ENCODE measurements at places on chromosomes 12 and 14.
A peak's percentile ranks its signal among the peaks of the same experiment; 100 is the strongest.

GRCh38 chr14:99067141-99067920 lies 204.7 kb downstream of the BCL11B start:
- no peak for DNase-seq

DNA sequence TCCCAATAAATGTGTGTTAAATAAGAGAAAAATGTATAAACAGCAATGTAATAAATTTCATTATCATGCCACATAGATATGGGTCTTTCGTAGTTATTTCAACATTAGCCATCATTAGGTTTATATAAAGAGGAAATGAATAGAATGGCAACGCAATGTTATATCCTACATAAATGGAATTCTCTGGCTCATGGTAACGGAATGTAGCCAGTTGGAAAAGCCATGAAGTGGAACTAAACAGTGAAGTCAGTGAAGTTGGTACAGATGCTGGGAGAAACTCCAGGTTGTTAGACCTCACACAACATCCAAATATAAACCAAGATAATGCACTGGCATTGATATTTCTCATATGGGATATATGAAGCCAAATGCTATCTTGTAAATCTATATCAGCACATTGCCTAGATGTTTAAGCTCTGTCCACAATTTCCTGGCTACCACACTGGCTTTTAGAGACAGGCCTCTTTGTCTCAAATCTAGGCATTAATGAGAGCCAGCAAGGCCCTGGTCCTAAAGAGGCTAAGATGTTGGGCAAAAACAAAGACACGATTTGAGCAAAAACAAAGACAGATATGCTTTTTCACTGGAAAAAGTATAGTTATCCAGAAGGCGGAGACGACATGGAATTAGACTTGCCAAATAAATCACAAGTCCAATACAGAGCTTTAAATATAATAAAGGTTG lies 861.0 kb downstream of the RPS29 start:
- no peak for DNase-seq

DNA sequence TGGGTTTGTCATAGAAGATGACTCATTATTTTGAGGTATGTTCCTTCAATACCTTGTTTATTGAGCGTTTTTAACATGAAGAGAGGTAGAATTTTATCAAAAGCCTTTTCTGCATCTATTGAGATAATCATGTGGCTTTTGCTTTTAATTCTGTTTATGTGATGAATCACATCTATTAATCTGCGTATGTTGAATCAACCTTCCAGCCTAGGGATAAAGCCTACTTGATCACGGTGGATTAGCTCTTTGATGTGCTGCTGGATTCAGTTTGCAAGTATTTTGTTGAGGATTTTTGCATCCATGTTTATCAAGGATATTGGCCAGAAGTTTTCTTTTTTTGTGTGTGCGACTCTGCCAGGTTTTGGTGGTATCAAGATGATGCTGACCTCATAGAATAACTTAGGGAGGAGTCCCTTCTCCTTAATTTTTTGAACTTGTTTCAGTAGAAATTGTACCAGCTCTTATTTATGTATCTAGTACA lies 602.6 kb downstream of the SNAPC1 start:
- DNase-seq: no peak

DNA sequence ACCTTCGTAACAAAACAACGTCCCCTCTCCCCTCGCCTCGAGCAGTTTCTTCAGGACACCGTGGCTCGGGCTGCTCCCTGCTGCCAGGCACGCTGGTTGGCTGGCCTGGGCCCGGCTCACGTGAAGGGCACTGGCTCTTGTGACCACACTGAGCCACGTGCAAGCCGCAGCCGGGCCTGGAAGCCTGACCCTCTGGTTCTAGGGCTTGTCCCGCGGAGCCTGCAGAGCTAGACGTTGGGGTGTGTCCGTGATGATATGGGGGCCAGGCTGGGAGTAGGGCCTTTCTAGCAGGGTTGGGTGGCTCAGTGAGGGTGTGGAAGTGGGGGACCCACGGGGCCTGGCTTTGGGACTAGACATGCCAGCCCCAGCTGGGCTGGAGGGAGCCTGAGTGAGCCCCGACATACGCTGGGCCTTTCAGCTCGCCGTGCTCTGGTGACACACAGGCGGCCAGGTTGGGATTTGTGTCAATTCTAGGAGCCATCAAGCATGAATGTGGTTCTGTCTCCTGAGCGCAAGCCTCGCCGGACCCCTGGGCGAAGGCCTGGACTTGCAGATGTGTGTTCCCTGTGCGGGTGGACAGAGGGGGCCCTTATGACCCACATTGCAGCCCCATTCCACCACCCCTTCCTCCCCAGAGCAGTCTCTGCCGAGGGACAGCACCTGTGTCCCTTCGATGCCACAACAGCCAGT lies 13.6 kb upstream of the AMN start:
- no peak for DNase-seq

DNA sequence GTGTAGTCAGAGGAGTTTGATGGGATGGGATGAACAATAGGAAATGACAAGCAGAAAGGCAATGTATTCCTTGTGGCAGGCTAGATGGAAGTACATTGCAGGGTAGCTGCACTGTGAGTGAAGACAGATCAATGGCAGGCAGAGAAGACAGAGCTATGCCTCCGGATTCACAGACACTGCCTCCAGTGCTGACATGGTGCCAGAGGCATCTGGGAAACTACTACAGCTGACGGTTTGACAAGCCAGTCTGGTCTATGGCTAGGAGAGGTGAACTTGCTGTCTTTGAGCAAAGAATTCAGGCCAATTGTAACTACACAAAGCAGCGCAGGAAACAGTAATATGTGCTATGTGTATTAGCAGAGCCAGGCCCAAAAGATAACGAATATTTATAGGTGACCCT lies 193.5 kb downstream of the DIO2 start:
- no peak for DNase-seq

GRCh38 chr12:7989827-7990491 lies 42.6 kb upstream of the FOXJ2 start:
- DNase-seq: peak; percentile 35

GRCh38 chr12:92506891-92507290 lies 195.9 kb upstream of the PLEKHG7 start:
- DNase-seq: no peak

DNA sequence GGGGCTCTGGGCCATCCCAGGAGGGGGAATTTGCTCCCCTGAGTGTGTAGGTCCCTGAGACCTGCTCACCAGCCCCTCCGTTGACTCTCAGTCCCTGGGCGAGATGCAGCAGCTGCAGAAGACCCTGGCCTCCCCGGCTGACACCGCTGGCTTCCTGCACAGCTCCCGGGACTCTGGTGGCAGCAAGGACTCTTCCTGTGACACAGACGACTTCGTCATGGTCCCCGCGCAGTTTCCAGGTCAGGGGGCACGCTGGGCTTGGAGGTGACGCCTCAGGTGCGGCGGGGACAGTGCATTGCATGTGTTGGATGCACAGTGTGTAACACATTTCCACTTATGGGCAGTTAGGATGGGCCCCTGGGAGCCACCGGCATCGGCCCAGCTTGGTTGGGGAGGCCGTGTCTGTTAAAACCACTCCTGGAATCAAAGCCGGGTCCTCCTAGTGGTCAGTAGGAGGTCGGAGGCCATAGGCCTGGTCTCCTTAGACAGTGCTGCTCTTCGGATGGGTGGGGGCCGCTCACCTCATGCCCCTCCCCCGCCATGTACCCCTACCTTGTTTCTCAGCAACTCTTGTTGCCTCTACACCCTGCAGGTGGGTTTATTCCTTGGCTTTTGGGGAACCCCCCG lies 17.1 kb upstream of the PUS1 start:
- DNase-seq: no peak

DNA sequence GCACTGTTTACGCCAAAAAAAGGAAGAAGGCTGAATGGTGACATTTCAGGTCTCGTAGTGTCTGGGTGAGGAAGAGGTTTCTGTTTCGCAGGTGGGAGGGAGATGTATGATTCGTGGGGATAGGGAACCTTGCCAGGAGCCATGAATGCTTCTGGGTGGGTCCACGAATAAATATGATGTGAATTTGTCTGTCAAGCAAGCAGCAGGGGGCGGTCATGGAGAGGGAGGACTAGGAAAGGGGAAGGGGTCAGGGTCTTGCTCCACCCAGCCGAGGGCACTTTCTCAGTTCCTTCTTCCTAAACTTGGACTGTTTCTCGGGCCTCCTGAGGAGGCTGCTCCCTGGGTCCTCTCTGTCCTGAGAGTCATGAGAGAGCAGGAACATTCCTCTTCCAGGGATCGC lies 72.5 kb downstream of the LGMN start:
- no peak for DNase-seq

DNA sequence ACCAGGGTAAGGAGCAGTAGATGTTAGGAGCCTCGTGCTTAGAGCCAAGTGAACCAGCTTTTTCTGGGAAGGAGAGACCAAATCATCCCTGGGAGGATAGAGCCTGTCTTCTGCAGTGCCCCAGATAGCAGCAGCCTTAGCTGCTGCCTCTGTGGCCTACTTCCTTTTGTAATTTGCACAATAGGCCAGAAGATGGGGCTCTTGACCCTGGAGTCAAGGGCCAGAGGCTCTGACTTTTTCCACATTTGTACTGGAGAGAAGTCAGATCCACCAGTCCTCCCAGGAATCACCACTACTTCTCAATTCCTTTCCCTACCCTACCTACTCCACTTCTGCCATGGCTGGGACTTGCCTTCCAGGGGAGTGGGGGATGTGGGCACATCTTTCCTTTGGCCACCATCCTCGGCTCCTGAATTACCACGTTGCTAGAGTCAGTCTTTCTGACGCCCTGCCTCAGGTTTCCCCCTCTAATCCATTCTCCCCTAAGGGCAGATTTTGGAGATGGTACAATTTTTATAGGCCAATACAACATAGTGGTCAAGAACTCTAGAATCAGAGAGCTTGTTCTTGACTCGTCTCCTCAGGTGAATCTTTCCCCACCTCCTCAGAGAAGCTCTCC lies 3.3 kb upstream of the SLC4A8 start:
- DNase-seq: no peak

DNA sequence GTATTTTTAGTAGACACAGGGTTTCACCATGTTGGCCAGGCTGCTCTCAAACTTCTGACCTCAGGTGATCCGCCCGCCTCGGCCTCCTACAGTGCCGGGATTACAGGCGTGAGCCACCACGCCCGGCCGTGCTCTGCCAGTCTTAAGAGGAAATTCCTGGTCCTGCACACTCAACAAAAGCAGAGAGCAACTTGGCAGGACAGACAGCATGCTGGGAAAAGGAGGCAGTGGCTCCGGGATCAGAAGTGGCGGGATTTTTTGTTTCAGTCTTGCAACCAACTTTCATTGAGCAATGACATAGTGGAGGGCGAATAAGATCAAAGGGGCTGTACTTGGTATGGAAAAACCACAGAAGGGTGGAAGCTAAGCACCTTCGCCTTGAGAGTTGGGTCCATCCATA lies 2.1 kb downstream of the CKAP4 start:
- DNase-seq: no peak

GRCh38 chr12:45433441-45433868 lies 217.6 kb downstream of the ANO6 start:
- DNase-seq: no peak

- no peak for DNase-seq
Measured at GRCh38 chr12:79023261-79023660, 158.7 kb downstream of the SYT1 start.

DNA sequence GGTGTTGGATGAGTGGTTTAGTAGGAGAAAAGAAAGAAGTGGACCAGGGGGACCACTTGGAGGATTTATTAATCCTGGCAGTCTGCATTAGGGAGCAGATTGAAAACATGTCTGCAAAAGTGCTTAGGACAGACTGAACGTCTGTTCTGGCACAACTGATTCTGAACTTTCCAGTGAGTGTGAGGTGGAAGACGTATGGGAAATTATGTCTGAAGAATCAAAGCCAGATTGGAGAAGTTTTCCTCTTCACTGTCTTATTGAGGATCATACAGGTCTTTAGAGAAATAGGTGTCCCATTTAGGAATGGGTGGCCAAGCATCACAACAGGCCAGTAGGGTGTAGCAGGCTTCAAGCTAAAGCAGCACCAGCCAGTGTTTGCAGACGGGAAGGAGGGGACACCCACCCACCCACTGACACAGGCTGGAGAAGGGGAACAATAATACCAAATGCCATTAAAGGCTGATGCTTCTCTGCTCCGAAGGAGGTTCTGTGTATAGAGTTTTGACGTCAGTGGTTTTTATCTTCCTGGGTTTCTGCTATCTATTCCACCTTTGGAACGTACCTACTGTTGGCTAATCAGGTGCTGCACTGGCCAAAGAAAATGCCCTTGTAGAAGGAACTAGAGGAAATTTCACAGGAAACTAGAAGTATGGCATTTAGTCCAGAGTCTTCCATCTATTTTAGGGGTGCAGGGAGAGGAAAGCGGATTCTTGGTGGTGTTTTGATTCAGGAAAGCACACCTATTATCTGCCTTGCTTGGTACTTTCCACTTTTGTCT lies 1.8 kb downstream of the SRRM4 start:
- no peak for DNase-seq

DNA sequence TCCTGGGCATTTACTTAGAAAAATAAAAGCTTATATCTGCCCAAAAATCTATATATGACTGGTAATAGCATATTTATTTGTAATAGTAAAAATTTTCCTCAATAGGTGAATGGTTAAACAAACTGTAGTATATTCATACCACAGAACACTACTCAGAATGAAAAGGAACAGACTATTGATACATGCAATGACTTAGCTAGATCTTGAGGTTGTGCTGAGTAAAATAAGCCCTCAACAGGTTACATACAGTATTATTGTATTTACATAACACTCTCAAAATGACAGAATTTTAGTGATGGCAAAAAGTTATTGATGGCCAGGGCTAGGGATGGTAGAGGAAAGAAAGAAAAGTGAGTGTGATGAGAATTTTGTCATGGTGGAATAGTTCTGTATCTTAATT lies 178.4 kb downstream of the BMP4 start:
- DNase-seq: no peak

GRCh38 chr12:51517316-51517715 lies 73.7 kb upstream of the SCN8A start:
- DNase-seq: no peak

DNA sequence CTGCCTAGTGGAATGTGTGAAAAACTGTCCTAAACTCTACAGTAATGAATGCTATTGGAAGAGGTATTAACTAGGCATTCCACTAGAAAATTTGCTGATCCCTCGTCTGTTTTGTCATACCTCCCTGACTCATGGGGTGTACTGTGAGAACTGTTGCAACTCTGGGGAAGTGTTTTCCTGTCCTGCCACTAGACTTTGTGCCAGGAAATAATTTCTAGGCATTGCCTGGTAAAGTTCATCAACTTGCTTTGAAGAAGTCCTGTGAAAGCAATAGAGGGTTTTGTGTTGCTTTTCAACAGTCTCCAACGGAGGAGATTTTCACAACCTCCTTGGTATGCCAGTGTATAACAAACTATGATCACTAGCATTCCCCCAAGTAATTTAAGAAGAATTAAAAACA lies 139.9 kb downstream of the AKAP6 start:
- no peak for DNase-seq

All from activated CD4-positive, alpha-beta T cell treated with anti-CD3 and anti-CD28 coated beads for 1 hour (primary cell).